ENCODE measurements at places on chromosomes 6 and 20. TPM values are rescaled to one million over a fixed set of nuclear protein-coding genes. Genes with fewer than 3 reads are reported as not detected.

COL20A1 gene
- polyA plus RNA-seq = 0.92 TPM

SNAP25 gene
- 6.3 TPM for polyA plus RNA-seq

DNA sequence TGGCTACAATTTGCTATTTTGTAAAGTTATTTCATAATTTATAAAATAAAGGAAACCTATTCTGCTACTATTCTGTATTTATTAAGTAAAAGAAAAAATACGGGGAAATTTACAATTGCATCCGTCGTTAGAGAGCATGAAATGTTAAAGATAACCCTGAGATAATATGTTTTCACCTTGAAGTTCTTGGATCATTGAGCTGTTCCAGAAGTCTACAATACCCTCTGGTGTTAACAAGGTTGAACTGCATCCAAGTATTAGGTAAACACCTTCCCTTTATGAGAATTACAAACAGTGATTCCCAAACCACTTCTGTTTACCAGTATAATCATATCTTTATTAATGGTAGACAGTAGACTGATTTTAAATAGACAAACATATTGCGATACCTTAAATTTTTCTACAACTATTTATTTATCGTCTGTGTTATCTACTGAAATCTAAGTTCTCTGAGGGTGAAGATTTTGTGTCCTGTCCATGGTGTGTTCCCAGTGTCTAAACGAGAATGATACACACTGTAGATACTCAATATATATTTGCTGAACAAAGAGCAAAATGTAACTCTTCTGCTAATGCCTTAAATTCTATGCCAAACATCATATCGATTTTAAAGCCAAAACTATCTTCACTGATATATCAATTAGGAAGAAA, 28.2 kb downstream of the TBC1D32 start:
- DNase-seq = peak; percentile 28

DNA sequence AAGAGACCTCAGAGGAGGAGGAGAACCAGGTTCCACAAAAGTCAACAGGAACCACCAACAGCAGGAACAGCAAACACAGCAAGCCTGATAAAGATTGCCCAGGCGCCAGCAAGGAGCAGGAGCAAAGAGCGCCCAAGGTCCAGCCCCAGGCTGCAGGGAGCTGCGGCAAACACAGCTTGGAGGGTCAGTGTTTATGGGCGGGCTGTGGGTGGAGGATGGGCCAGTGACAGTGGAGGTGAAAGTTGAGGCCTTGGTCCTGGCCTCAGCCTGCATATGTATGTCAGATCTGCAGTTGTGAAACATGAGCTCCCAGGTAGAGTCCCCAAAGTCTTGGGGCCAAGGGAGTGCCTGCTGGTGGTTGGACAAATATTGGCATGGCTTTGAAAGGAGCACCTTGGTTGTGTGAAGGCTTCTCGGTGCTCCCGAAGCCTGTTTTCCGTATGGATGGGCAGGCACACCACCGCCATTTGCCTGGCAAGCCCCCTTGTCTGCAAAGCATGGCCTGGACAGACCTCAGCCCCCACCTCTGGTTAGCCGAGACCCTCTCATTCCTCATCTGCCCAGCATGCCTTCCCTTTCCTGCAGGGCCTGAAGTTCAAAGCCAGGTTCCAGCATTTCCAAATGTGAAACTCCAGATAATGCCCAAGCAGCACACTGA, 2.0 kb upstream of the CAPN11 start:
- no peak for DNase-seq

DNA sequence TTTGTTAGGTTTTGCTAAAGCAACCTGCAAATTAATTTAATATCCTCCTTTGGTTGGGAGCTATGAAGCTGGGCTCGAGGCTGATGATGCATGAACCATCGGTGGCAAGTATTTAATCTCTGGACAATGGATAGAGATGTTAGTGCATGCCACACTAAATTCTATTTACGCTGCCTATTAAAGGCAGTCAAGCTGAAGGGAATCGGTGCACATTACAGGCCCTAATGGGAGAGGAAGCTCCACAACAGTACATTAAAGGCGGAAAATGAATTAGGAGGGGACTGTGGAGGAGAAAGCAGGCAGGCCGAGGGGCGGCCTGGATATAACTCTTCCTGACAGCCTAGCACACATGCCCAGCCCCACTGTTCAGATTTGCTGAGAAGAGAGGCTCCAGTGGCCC, 132.4 kb upstream of the MAFB start:
- DNase-seq = no peak

Data from left renal cortex interstitium (tissue), 4 donors.